Activated T-helper 1 cell treated with anti-CD3 and anti-CD28 coated beads, Interleukin-2, amount 50 U/mL, for 16 hours (primary cell): ENCODE measurements at places on chromosomes 1 and 21.

- no peak for DNase-seq
Observed at GRCh38 chr21:35426469-35426868, 377.4 kb upstream of the RUNX1 start.

DNA sequence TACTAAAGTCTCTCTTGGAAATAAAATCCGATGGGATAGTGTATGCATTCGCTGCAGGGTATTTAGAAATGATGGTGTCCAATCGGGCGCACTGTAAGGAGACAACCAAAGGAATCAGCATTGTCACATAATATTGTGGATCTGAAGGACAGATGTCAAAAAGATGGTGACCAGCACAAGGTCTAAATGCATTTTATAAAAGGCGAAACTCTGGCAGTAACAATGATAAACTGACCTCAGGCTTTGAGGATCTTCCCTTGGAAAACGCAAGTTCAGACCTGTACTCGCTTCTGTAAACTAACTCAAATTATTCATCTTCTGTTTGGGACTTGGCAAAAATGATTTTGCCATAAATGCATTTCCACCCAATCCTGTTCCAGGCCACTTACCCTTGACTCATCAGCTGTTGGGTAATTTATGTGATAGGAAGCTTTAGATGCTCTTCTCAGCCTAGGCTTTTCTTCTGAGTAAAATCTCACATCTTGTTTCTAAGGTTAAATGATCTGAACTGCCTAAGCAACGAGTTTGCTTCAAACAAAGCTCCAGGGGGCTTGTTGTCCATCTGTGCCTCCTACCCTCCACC, 33.8 kb downstream of the STPG1 start:
- no peak for DNase-seq

- DNase-seq = no peak
Observed at GRCh38 chr1:109529881-109530456, 9.7 kb upstream of the GPR61 start.

DNA sequence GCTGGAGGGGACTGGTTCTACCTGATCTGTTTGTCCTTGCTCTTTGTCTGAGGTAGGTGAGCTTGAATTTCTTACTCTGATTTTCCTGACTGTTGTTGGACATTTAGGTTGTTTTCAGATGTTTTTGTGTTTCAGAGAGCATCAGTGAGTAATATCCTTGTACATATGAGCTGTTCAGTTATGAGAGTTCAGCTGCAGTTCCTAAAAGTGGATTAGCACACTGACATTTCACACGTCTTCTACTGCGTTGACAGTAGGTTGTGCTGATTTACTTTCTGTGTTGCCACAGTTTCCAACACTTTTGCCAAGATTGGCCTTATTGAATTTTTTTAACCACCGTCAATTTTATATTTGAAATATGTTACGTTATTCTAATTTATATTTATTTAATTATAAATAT, 27.7 kb downstream of the CXADR start:
- no peak for DNase-seq

GRCh38 chr1:101331794-101332193, 95.0 kb downstream of the S1PR1 start:
- no peak for DNase-seq

DNA sequence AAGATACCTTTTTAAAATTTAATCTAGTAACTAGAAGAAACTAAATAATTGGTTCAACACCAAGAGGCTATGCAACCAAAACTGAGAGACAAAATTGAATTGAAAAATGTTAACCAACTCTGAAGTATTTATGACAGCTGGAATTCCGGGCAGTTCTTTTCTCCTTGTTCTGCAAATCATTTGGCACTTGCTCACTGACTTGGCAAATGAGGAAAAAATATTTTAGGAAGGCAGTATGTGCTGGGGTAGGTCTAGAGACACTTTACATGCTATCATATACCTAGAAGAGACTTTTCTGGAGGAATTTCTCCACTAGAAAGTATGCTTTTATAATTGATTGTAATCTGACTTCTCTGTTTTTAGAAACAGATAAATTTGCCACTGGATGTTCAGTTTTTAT, 22.1 kb upstream of the SH3D21 start:
- DNase-seq = no peak

GRCh38 chr1:37449936-37450335, 24.4 kb upstream of the ZC3H12A start:
- DNase-seq = no peak

- DNase-seq = no peak
Observed at GRCh38 chr1:15035236-15035635, 118.3 kb upstream of the TMEM51 start.

GRCh38 chr1:38826262-38826661, 33.3 kb downstream of the RRAGC start:
- no peak for DNase-seq

DNA sequence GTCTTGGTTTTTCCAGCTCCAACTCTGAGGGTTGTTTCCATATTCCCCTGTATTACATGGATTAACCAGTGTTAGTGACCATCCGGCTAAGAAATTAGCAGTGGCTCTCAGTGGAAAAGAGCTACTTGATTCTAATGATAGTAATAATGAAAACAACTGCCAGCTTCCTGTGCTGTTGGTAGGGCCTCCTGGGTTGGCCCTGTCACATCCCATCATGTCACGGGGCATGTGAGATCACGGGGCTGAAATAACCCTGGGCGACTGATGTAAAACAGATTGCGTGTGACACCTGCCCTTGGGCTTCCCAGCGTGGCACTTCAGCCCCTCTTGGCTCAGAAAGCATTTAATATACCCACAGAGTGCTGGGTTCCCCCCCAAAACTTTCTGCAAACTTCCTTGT, 149.0 kb downstream of the ROR1 start:
- DNase-seq = no peak

DNA sequence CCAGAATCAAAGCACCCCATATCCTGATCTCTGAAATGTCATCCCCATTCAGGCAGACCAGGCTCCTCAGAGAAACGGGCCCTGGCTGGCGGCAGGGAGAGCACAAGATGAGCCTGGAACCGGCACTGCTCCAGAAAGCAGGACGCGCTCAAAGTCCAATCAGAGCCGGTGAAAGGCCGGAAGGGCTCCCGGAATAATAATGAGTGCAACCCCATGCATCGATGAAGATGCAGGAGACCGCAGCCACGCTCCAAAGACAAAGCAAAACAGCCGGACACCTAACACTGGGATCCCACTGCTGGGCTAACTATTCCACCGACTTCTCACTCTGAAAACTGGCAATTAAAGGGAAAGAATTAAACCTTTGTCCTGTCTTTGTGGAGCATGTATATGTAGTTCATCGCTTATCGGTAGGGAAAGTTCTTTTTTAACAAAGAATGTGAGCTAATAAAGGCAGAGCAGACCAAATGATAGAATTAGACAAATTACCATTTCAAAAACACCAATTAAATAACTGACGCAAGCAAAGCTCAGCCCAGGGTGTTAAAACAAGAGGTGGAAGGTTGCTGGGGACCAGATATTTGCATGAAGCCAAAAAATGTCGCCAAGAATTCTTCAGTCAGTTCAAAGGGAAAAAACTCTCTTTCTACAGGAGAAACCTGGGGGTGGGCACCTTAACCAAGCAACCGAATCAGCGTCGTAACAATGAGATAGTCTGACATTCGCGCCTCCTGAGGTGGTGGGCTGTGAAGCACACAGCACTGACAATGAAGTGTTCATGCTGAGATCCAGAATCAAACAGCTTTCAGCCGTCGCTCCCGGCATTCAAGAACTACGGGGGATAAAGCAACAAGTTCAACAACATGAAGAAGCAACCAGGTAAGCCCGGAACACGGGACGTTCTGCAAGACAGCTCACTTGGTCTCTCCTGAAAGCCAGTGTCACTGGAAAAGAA, 95.2 kb downstream of the NPHP4 start:
- no peak for DNase-seq

GRCh38 chr21:42161956-42162681, 56.8 kb upstream of the ABCG1 start:
- DNase-seq = no peak

- no peak for DNase-seq
Observed at GRCh38 chr1:206912445-206913095, 9.2 kb downstream of the FCMR start.

- no peak for DNase-seq
Observed at GRCh38 chr1:203677771-203678170, 51.1 kb downstream of the ATP2B4 start.

DNA sequence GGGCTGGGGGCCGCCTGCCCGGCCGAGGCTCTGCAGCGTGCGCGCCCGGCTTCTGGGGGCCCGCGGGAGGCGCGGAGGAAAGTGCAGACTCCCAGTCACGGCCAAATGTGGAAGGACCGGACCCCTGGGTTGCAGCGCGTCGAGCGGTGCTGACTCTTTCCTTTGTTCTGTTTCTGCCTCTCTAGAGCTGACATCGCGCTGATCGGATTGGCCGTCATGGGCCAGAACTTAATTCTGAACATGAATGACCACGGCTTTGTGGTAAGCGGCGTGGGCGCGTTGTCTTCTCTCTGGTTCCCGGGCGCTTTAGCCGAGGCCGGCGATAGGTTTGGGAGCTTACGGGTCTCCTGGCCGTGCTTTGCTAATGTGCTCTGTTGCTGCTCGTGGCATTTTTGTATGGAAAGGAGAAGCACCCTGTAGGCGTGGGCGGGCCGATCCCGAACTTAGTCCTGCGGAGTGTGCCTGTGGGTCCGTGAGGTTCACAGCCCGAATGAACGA, 629 bp downstream of the PGD start:
- DNase-seq = no peak

DNA sequence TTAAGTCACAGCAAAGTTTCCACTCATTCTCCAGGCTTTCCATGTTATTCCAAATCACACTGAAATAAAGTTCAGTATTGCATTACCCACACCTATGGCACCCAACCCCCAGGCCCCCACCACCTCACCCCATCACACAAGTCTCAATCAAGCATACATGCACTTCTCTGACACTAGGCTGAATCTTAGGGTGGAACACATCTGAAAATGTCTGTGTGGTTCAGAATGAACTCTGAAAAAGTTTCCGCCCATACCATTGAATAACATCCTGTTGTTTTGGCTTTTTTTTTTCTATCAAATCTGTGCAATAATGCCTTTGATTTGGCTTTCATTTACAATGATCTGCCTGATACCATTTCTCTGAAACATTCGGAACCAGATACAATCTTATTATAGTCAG, 25.8 kb upstream of the LRRC8C start:
- DNase-seq = no peak

GRCh38 chr1:219961684-219962083, 33.3 kb upstream of the SLC30A10 start:
- DNase-seq = no peak

DNA sequence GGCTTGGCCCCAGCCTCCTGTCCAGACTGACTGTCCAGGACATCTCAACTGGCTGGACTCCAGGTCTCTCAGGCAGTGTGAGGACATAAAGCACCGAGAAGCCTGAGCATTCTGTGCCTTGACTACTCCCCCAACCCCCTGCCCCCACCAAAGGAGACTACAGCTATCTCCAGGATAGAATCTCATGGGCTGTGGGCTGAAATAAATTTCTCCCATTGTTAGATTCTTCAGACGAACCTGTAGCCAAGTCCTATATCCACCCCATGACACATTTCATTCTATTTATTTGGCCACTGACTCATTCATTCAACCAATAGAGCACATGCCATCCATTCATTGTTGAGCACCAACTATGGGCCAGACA, 11.4 kb downstream of the VWA5B1 start:
- no peak for DNase-seq

DNA sequence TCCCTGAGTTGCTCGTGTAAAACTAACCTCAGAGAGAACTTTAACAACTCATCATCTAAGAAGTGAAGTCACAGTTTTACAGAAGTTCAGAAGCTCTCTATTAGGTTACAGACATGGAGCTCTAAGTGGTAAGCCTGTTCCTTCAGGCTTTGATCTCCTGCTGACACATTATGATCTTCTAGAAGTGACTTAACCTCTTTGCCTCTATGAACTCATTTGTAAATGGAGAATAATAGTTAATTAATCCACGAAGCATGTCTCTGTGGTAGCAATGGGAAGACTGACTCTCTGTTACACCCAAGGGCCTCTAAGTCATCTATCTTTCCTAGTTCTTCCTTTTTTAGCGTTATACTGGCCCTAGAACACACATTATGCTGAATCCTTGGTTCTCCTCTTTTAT, 157.9 kb upstream of the NRIP1 start:
- no peak for DNase-seq

GRCh38 chr1:34415140-34415539, 238.4 kb downstream of the C1orf94 start:
- DNase-seq = no peak

DNA sequence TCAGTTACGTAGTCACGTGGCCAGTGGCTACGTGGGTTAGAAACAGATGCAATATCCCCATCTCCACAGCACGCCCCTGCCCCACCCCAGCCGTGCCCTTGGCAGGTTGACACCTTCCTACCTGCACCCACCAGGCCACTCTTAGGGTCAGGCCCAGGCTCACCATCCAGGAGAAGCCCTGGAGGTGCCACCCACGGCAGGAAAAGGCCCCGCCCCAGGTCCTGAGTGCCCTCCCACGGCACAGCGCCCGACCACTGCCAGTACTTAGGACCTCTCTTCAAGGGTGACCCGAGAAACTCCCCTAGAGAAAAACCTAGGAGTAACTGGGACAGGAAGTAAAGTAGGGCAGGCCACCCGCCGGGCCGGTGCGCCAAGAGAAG, 1.5 kb downstream of the C1orf35 start:
- DNase-seq = no peak

- DNase-seq = no peak
Observed at GRCh38 chr1:15858672-15859372, 11.3 kb downstream of the SPEN start.

GRCh38 chr1:232705815-232706575, 76.1 kb upstream of the SIPA1L2 start:
- no peak for DNase-seq

DNA sequence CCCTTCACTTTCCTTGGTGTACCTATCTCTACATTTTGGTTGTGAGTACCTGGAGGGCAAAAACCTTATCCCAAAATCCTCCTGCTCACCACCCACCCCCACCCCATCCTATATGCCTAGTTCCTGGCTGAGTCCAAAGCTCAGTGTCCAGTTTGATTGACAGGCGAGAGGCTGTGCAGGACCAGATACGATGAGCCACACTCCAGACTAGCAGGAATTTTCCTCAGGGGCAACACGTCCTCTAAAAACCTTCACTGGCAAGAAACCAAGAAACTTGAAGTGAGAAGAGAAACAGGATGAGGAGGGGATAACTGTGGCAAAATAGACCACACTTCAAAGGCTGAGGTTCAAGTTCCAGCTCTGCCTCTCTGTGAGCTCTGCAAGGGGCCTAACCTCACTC, 1.1 kb upstream of the SLAMF8 start:
- DNase-seq = no peak
